ENCODE measurements at places on chromosomes 3 and 15.

- no peak for DNase-seq
These were observed 85.3 kb upstream of the FXR1 start for GRCh38 chr3:180827171-180827570.

DNA sequence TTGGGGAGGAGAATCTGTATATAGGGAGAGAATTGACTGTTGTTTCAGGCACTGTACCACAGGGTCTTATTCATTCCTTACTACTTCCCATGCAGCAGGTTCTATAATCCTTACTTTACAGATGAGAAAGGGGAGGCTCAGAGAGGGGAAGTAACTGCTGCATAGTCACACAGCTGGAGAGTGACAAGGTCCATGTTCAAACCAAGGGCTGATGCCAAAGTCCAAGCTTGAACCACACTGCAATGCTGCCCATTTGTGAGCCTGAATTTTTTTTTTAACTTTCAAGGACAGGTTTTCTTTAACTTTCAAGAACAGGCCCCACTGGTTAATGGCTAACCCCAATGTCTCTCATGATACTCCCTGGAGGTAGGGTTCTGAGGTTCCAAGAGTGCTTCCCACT is 26.2 kb downstream of the RBP2 start:
- DNase-seq: no peak

GRCh38 chr15:92749216-92749615 is 93.6 kb upstream of the FAM174B start:
- no peak for DNase-seq

DNA sequence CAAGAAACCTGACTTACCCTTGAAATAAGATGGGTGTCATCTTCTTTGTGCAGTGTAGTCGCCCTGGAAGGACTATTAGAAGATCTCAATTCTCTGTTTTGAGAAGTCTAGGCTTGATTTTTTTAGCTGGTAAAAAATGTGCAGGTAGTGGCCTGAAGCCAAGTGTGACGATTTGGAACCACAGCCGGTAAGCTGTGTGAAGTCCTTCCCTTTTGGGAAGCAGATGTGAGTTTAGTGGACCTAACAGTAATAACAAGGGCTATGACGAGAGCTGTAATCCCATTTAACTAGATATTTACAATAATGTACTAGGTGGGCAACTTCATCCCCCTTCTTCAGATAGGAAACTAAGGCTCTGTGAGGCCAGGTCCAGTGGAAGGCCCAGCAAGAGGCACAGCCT is 81.7 kb upstream of the MYZAP start:
- DNase-seq: no peak

GRCh38 chr3:32257042-32257441 is 18.6 kb downstream of the CMTM8 start:
- DNase-seq: no peak

- no peak for DNase-seq
These were observed 33.9 kb upstream of the C15orf39 start for GRCh38 chr15:75167588-75168350.

GRCh38 chr3:142081178-142081577 is 68.2 kb downstream of the TFDP2 start:
- DNase-seq: no peak

DNA sequence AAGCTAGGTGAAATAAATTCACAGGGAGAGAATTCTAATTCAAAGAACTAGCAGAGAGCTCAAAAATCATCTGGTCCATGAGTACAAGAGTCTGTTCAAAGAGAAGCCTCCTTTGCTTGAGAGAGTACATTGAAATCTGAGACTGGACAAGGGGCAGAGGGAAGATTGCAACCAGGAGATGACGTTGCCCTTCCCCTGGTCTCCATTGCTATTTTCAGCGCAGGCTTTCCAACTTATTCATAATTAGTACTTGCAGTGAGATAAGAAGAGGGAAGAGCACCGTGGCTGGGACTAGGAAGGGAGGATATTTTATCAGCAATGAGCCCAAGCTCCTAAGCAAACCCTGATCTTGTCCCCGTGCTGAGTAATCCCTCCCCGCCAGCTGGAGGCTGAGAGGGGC is 251.8 kb upstream of the RORA start:
- DNase-seq: no peak

GRCh38 chr3:53705774-53706173 is 140.4 kb downstream of the CHDH start:
- no peak for DNase-seq

DNA sequence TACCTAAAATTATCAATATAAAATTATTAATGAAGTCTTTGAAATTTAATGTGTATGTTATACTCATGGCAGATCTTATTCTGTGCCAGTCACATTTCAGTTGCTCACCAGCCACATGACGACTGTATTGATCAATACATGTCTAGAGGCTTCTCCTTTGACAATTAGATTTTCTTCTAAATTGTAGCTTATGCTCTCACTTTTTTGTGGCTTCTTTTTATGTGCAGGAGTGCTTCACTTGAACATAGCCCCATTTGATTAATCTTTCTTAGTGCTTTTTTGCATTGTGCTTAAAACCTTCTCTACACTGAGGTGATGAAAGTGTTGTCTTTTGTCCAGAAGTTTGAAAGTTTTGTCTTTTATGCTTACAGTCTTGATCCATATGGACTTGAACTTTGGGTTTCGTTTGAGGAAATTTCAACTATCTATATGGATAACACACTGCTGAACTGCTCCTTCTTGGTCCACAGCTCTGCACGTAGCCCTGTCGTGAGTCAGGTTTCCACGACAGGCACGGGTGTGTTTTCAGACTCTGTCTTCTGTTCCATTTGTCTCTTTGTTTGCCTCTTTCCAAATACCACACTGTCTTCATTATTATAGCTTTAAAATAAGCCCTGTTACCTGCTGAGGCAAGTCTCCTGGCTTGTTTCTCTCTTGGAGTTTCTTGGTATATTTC is 393.9 kb upstream of the CFAP20DC start:
- no peak for DNase-seq

DNA sequence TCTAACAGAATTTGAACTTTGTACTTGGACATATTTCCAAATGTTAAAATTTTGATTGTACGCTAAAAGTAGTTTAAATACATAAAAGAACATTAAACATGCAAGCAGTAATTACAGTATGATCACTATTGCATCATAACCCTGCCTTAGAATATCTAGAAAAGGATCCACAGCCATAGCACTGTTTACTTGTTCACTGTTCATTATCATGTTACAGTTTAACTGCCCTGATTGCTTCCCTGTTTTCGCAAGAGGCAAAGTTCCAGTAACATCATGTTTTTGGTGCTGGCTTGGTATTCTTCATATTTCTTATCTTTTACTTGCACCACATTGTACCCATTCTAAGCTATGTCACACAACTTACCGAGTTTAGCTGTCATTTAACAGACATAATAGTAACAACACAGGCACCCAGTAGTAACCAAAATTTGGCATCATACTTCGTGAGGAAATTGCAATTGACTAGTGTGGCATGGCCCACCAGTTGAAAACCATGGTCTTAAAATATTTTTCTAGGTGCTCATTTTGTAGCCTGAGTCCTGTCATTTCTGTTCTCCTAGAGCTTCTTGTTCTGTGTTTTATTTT is 13.3 kb upstream of the TMEM87A start:
- DNase-seq: peak; percentile 57

- DNase-seq: no peak
These were observed 35.3 kb upstream of the FBN1 start for GRCh38 chr15:48680841-48681240.

DNA sequence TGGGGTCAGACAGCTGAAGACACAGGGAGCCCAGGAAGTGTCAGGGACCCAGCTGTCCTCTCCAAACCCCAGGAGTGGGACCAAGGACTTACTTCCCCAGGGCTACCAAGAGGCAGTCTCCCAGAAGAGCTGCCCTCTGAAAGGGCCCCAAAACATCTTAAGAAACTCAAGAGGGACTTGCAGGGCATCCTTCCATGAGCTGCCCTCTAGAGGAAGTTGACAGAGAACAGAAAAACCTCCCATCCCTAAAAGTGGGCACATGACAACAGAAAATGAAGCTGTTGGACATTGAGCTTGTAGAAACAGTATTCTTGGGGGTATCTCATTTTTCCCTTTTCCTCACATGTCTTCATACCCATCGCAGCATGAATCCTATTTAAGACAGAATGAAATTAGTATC is 58.9 kb downstream of the MECOM start:
- no peak for DNase-seq

GRCh38 chr15:51405693-51406523 is 64.5 kb downstream of the GLDN start:
- peak; percentile 1 for DNase-seq

- no peak for DNase-seq
These were observed 26.8 kb downstream of the ARIH2 start for GRCh38 chr3:48945432-48945831.

DNA sequence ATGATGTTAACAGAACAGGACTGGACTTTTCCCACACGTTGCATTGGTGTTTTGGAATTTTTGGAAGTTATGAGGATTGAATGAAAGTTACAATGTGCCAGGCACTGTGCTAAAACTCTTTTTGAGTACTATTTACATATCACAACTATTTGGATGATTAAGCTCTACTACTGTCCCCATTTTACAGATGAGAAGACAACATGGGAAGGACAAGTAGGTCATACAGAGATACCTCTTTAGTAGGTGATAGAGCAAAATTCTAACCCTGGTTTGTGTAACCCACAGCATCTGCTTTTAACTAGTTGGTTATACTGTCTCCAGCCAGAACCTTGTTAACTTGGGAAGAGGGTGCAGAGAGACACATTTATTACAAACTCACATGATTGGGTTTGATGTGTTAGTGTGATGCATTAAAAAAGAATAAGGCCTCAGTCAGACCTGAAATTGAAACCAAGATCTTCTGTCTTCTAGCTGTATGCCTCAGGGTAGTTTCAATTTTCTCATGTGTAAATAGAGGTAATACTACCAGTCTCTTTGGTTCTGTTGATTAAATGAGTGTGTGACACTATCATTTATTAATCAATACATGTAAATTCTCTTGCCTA is 1.4 kb downstream of the NDUFB4 start:
- DNase-seq: no peak

DNA sequence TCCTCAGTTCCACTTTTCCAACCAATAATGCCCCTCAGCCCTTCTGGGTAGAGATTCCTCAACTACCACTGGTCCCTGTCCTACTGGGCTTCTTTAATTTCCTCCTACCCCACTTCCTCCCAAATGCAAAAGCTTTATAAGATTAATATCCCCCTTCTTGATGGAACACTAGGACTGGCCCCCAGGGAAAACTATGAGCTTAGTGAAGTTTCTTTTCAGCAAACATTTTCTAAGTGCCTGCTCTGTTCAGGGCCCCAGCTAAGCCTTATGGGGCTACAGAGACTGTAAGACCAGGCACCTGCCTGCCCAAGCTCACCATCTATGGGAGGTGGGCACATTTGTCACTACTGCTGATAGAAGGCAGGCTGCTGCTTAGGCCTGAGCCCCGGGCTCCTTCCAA is 79.4 kb downstream of the RPLP1 start:
- no peak for DNase-seq

DNA sequence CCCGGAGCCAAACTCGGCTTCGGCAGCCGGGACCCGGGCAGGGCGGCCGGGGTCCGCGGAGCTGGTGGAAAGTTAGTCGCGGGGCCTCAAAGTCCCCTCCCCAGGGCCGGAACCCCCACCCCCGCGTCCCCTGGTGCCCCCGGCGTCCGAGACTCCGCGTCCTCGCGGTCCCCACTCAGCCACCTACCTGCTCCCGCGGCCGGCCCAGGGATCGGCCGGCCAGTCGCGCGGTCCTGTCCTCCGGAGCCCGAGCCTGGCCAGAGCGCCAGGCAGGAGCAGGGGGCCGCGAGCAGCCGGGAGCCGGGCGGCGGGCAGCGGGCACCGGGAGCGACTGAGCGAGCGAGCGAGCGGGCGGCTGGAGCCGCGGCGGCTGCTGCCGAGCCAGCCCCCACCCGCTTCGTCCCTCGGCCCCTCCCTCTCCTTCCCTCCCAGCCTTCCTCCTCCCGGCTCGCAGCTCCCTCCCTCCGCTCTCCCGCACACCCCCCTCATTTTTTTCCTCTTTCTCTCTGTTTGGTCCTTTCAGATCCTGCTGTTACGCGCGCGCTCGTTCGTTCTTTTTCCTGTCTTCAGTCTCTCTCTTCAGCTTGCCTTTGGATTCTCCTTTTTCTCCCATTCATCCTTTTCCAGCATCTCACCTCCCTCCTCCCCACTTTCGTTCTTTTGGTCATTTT is at the start of gene MEGF11:
TSS of gene MEGF11 (minus strand) at position 333 of the 671 bp plus-strand sequence. CDS start 125,347 bp downstream, outside the sequence.
- DNase-seq: no peak

- DNase-seq: no peak
These were observed 174.1 kb upstream of the UBE2E2 start for GRCh38 chr3:23029001-23029400.

- DNase-seq: no peak
These were observed 69.2 kb upstream of the COL6A5 start for GRCh38 chr3:130276203-130276803.

DNA sequence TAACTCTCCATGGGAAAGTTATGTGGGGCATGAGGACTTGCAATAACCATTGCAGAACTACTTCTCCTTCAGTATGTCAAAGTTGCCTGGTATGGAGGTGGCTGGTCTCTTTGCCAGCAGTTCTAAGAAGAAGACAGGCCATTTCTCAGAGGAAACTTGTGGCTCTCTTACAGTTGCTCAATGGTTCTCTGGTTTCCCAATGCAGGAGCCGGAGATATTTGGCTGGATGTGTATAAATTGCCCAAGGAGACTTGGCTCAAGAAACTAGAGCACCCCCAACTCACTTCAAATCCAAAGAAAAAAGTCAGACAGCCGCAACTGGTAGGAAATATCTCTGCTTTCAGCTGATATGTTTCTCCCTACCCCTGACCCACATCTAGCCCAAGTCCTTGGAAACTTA is 24.2 kb downstream of the WDR93 start:
- DNase-seq: no peak

DNA sequence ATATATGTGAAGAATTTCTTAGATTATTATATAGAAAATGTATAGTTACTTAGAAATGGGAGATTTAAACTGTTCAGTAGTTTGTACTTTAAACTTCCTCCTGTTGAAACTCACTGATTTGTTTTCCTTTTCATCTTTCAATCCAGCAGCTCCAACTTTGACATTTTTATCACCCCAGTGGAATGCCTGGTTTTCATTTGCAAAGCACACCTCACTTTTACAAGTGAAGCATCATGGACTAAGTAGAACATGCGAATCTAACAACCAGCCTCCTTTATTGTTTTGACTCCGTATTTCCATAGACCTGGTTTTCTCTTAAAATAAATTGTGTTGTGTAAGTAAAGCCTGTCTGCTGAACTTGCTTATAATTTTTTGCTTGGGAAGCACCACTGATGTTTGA is 97.8 kb upstream of the ROBO2 start:
- no peak for DNase-seq

DNA sequence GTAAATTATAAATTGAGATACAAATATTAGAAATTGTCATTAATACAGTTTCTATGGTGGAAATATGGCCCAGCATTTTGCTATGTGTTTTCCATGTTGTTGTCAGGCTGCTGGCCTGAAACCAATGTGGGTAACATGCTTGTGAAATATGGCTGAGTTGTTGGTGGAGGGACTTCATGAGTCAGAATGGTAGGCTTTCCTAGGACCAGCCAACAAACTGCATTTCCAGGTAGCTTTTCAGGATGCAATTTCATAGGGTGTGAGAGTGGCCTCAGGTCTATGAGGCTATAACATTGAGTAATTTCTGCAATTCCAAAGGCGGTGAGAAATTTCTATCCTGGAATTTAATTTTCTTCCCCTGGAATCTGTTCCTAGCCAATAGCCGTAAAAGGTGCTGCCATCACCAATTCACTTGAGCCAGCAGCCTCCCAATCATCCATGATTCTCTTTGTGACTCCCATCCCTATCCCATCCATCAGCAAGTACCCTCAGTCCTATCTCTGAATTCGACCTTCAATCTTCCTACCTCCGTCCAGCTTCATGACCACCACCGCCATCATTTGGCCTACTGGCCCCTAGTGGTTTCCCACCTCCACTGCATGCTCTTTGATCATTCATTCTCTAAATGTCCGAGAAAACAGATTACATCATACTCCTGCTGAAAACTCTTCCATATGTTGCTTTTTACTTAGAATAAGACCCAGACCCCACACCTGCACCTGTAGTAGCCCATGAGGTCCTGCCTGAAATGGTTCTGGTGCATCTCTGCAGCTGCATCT is 276.6 kb upstream of the CFAP20DC start:
- no peak for DNase-seq
